Stimulated activated CD4-positive, alpha-beta T cell treated with anti-CD3 and anti-CD28 coated beads, Interleukin-12 subunit alpha, Interleukin-12 subunit beta, amount 100 ng/mL, for 24 hours (primary cell): ENCODE measurements at places on chromosomes 6 and 20.

- DNase-seq = no peak
These were observed 11.3 kb downstream of the APMAP start for GRCh38 chr20:24981282-24981681.

- no peak for DNase-seq
These were observed 45.3 kb upstream of the MYB start for GRCh38 chr6:135135835-135136234.

GRCh38 chr6:130381459-130382380, 15.9 kb downstream of the TMEM200A start:
- DNase-seq = no peak

- no peak for DNase-seq
These were observed 117.8 kb downstream of the RTN4IP1 start for GRCh38 chr6:106511288-106512047.

- DNase-seq = no peak
These were observed 3.4 kb upstream of the ABHD16B start for GRCh38 chr20:63857764-63858392.

DNA sequence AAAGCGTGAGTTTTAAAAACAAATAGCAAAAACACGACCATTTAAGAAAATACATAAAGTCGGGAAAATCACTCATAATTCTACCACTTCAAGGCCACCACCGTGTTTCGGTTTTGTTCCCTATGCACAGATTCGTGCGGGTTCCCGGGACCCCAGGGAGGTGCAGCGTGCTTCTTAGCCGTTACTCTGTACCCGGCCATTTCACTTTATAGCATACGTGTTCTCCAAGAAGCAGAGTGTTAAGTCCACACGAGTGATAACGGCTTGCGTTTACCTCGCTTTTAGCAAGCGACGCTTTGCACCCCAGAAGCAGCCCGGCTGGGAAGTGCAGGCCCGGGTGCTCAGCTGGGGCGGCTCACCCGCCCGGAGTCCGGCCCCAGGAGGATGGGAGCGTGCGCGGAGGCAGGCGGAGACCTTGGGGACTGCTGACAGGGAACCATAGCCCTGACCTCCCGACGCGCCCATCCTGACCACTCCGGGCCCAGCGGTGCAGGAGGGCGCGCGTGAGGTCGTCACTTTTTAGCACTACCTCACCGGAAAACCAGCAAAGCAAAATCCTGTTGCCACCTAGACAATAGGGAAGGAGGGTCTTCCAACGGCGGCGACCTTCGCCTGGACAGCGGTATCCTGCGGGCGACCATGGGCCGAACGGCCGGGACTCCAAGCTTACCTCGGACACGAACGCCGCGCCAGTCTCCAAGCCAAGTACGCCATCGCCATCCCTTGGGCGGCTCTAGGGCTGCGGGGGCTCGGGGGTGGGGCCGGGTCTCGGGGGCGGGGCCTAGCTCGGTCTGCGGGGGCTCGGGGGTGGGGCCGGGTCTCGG, at the start of gene ECI2:
Gene ECI2 (minus strand): TSS at position 735 of the 824 bp plus-strand sequence. CDS start 15 bp downstream, at position 720.
- peak; percentile 16 for DNase-seq
